NCI-H1092 treated with DMSO at 0.1 percent for 48 hours (cell line): ENCODE measurements at places on chromosomes 7 and 10.

- no peak for DNase-seq
Observed at GRCh38 chr7:77525231-77525630, 11.9 kb upstream of the PTPN12 start.

- DNase-seq: no peak
Observed at GRCh38 chr10:6239213-6239991, 36.7 kb downstream of the PFKFB3 start.

DNA sequence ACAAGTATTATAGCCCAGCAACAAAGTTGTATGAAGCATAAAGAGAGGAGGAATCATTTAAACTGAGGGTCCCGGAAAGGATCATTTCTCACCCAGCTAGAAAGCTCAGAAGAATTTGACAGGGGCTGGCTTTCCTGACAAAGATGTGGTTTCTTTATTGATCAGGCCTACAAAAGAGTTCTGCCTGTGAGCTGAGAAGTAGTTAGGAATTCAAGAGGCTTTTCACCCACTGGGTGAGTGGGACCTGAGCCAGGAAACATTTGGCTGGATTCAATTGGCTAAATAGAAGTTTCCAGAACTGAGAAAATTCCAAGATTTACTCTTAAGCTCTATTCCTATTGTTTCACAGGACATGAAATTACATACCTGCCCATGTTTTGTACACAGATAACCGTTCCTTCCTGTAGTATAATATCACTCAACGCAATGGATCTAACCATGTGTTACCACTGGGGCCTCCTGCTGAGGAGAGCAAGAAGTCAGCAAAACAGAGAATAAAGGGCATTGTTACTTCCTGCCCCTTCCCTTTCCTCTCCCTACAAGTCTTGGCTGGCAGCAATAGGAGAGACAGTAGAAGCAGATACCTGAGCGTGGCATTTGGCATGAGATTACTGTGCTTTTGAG, 53.9 kb upstream of the PAPSS2 start:
- no peak for DNase-seq

- no peak for DNase-seq
Observed at GRCh38 chr10:15681076-15681475, 38.6 kb downstream of the ITGA8 start.

- no peak for DNase-seq
Observed at GRCh38 chr7:1639532-1640175, 30.4 kb upstream of the ELFN1 start.

- DNase-seq: no peak
Observed at GRCh38 chr7:98288064-98288823, 6.8 kb downstream of the BRI3 start.

DNA sequence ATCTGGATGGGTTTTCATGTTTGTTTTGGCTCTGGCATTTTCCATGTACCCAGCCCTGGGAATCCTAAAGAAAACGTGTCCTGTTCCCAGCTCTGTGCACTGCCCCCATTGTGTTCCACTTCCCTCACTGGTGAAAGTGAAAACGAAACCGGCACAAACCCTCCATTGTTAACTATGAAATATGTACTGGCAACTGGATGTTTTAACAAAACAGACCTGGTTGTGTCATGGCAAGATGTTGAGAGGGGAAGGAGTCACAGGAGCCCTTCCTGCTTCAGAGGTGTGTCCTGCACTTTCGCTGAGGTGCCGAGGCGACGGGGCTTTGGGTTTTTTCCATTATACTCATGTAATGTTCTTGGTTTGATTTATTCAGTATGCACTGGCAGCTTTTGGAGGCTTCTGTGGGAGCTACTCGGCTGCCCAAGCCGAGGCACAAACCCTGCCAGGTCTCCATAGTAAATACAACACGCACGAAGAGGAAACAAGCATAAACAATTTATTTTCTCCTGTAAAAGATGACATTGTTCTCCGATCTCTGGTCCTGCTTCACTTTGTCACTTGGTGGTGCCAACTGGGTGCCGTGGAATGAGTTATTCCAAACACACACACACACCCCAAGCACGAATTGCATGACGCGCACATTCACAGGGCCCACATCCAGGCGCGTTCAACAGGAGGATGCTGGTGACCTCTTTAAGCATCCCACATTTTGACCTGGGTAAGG, 118.2 kb downstream of the CDK6 start:
- peak; percentile 87 for DNase-seq

DNA sequence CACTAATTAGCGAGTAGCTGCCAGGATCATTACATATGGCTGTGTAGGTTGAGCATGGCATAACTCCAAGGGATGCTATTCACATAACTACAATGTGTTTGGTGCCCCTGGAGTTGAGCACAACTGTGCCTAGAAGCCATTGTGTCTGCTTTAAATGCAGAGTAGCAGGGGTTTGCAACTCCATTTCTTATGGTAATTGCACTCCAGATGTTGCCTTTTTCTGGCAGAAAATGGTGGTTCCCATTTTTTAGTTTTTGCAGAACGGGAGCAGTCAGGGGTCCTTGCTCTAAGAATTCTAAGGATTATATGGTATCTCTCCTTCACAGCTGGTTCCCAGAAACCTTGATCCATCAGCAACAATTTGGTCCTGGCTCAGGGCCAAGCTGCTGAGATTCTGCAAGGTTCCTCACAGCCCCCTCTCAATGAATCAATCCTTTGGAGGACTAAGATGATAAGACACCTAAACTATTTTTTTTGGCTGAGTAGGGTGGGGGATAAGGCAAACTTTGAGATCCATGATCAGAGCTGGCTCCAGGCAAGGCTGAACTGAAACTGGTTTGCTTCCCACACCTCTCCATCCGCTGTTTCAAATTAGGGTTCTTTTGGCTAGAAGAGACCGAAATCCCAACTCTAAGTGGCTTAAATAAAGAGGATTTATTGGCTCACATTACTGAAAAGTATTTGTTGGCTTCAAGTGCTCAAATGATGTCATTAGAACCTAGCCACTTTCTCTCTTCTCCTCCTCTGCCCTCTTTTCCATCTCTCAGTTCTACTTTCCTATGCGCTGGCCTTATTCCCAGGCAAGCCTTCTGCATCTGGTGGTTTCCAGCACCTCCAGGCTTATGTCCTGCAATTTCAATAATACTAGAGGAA, 97.5 kb upstream of the CCDC6 start:
- DNase-seq: no peak

DNA sequence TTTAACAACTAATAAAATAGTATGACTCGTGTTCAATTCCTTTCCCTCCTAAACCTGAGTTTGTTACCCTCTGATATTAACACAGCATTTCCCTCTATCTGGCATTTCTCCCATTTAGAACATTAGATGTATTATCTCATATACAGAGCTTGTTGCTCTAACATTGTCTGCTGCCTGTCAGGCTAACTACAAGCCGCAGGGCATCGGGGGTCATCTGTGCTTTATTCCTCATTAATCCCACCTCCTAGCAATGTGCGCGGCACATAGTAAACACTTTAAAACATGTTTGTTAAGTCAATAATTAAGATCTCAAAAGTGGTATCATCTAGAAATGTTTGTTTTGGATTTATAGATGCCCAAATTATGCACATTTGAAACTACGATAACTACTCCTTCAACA, 52.9 kb upstream of the NEBL start:
- DNase-seq: no peak

- DNase-seq: peak; percentile 41
Observed at GRCh38 chr7:95737828-95738505, 34.4 kb upstream of the DYNC1I1 start.

GRCh38 chr10:67603086-67603485, 92.9 kb downstream of the CTNNA3 start:
- DNase-seq: no peak

DNA sequence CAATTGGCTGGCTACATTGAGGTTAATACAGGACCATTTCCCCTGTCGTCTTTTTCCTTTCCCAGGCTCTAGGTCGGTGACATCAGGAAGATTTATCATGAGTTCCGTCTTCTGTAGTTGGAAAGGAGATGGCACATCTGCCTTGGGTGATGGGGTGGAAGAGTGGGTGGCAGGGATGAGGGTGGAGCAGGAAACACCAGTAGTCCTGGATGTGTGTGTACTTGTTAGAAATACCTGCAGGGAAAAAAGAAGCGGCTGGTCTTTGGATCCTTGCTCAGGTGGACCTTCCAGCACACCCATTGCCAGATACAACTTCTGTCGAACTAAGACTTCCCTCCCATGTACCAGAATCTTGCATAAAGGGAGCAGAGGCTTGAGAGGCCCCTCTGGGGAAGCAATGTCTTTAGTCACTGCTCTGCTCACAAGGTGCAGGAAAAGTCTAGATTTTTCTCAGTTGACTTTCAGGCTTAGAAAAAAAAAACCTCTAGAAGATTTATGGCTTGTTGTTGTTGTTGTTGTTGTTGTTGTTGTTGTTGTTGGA, 516.8 kb upstream of the GALNT17 start:
- DNase-seq: no peak

GRCh38 chr7:158072991-158073730, 514.5 kb downstream of the PTPRN2 start:
- DNase-seq: no peak

DNA sequence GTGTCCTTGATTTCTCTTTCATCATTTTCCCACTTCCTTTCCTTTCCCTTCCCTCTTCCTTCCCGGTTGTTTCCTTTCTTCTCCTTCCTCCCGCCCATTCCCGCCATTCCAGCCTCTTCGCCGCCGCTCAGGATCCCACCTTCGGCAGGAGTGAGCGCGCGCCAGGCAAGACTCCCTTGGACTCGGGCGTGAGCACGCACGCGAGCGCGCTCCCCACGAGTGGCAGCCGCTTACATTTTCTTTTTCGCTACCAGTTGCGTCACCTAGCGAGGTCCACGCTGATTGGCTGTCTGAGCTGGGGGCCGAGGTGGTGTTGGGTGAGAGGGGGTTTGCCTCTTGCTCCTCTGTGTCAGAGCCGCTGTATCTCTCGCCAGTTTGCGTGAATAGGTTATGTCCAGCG, 11.8 kb downstream of the ZAN start:
- no peak for DNase-seq

GRCh38 chr7:128069373-128070364, 38.4 kb upstream of the LRRC4 start:
- DNase-seq: no peak

- no peak for DNase-seq
Observed at GRCh38 chr10:113661332-113661731, 2.5 kb downstream of the NRAP start.

DNA sequence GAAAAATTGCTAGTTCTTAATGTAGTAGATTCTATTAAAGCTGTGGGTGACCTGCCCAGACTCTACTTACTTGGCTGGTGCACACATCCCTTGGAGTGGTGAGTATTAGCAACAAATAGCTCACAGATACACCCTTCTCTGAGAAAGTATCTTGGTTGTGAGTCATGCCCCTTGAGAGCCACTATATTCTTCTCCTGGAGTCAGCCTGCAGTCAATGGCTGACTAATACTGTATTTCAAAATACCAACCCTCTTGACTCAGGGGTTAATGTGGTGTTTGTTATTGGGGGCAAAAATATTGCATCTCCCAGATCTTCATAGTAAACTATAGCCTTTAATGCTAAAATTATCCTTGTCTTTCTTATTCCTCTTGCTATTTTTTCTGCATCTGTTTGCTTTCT, 354.9 kb downstream of the BMPER start:
- DNase-seq: no peak

DNA sequence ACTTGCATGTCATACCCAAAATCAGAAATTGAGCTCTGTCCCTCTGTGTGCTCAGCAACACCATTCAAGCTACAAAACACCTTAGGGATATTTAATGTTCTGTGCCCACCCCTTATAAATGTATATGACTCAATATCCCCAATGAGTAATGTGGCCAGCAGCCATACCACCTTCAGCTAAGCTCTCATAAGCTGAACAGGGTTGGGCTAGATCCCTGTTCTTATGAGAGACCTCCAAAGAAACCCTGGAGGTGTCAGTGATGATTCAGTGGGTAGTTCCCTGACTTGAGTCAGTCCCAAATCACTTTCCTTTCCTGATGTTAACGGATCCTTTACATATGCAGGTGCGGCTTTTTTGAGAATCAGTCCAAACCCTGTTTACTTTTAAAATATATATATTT, 253.8 kb downstream of the CREB5 start:
- no peak for DNase-seq

DNA sequence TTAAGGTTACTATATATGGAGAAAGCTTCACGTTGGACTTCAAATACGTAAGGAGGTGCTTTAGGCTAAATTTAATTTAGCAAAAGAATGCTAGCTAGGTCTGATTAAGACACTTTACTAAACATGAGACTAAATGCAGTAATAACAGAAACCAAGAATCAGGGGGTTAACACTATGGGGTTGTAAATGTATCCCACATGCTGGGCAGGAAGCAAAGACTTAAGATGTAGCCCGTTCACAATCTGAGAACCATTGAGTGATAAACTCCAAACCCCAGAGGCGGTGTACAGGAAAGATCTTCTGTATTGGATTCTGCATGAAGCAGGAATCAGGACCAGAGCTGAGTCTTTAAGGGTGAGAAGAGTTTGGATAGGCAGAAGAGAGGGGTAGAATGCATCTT, 60.4 kb downstream of the FZD1 start:
- DNase-seq: no peak

- DNase-seq: no peak
Observed at GRCh38 chr7:15236952-15237351, 324.9 kb downstream of the AGMO start.

- no peak for DNase-seq
Observed at GRCh38 chr7:115350764-115351163, 428.9 kb downstream of the MDFIC start.

- peak; percentile 65 for DNase-seq
Observed at GRCh38 chr7:32957326-32958045, at the start of gene FKBP9. Gene FKBP9, plus strand, starts transcription at chr7:32957440. Its CDS starts 134 bp downstream, at chr7:32957574.

- DNase-seq: no peak
Observed at GRCh38 chr7:2078899-2079298, 153.8 kb downstream of the MAD1L1 start.

- no peak for DNase-seq
Observed at GRCh38 chr10:404346-404745, 269.1 kb downstream of the ZMYND11 start.

GRCh38 chr7:93374345-93374940, 142.3 kb downstream of the VPS50 start:
- DNase-seq: peak; percentile 57

- no peak for DNase-seq
Observed at GRCh38 chr7:27962273-27962672, 218.3 kb downstream of the JAZF1 start.

DNA sequence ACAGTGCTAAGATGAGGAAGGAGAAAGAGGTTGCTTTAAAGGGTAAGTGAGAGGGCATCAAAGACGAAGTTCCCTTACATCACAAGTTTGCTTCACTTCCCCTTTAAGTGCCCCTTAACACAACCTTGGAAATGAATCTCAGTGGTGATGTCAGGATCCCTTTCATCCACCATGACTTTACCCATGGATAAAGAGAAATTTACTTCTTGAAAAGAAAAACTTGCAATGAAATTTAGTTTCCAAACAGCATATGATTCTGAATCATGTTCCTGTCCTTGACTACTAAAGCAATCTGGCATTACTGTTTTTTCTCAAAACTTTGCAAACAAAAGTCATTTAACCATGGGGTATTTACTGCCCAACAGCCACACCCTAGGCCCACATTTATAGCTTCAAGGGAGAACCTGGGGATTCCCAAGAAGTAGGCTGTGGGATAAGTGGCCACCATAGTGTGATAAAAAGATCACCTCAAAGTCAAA, 135.9 kb downstream of the ITGB8 start:
- no peak for DNase-seq
